ENCODE measurements at places on chromosomes 6 and 20.
A peak's percentile ranks its signal among the peaks of the same experiment; 100 is the strongest.

DNA sequence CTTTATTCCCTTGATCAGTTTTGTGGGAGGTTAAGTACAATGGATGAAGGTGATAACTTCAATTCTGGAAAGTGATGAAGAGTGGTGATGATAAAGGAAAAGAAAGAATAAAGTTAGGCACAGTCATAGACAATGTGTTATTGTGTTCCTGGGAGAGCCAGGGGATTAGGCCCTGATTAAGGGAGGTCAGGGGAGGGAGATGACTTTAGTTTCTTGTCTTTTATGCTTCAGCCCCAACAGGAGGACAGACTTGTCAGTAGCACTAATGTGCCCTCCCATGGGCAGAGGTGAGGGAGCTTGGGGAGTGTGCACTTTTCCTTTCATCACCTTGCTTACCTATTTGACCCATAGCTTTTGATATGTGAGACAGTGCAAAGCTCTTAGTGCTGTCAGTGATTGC is 115.7 kb downstream of the CD109 start:
- no peak for DNase-seq

DNA sequence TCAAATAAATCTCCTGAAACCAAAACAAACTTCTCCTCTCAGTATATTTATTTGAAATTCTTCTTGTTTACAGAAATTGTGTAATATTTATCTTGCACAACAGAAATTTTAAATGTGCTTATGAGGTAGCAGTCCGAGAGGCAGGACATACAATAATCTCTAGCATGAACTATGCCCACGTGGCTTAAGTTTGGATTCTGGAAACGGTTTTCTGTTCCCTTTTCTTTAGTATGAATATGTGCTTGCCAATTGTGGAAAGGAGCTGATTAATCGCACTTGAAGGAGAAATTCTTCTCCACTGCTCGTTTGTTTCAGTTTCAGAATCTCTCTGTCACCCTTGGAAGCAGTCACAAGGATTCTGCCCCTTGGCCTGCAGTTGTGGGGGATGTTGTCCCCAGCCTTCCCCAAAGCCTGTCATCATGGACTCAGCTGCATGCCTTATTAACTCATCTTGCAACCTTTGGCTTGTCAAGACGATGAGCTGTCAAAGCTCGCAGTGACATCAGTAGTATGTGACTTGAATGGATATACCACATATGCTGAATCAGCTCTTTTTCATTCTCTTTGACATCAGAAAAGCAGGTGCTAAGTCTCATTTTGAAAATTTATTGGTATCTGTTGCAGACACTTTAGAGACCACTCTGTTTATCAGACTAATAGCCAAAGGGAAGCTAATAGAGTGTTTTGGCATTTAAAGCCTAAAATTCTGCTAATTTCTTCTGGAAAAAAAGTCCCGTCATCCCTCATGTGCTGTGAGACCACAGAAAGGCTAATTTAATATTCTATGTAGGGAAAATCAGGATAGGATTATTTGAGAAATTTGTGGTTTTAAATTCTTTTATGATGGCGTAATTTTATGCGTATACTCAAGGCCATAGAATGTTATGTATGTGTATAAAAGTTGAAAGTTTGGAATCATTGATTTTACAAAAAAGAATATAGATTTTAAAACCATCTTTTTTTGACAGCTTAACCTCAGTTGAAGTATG is 186.8 kb downstream of the ARID1B start:
- peak; percentile 98 for DNase-seq

DNA sequence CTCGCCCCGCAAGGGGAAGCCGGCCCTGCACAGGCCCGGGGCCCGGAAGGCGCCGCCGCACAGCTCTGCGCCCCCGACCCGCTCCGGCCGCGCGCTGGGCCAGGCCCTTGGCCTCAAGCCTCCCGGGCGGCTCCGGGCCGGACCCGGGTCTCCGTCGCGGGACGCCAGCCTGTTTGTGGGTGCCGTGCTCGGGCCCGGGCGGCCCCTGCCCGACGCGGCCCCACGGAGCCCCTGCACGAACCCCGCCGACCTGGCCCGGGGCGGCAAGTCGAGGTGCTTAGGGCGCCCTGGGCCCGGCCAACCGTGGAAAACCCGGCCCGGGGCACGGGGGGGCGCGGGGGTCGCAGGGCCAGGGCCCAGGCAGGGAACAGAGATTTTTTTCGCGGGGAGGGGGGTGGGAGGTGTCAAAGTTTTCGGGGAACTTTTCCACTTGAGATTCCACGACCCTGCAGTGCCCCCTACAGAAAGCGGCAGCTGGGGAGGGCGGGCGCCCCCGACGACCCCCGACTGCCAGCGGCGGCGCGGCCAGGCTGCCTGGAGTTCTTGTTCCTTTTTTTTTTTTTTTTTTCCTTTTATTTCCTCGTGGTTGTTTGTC is 805 bp upstream of the STX16 start:
- no peak for DNase-seq

GRCh38 chr6:170142559-170142958 is 148.3 kb downstream of the DLL1 start:
- no peak for DNase-seq

DNA sequence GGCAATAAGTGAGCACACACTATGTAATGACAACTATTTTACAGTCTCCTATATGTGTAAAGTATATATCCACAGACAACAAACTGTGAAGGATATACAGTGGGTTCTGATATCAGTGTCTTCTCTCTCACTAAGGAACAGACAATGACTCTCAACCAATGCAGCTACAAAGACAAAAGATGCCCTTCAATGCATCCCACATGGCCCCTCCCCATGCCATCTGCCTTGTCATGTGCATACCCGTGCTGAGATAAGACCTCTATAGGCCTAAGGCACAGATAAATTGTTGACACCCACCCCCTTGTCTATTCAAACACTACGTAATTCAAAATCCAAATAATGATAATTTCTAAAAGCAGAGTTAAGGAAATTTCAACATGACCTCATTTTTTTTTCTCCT is 1123.5 kb upstream of the MAP3K7 start:
- no peak for DNase-seq

DNA sequence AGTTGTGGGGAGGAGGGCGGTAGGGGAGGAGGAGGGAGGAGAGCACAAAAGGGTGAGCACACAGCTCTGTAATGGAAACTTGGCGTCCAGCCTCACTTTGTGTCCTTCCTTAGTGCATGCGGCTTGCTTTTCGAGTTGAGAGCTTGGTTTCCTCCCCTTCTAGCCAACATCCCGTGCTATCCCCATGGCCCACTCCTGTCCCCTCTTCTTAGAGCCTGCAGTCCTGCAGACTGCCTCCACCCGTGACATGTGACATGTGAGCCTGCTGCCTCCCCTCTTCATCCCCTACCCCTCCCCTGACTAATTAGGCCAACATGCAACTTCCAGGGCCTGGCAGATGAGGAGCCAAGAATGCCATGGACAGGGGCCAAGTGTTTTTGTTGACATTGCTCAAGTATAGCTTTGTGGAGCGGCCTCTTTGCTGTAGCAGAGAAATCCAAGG is 63.2 kb downstream of the SLC24A3 start:
- DNase-seq, result no peak

DNA sequence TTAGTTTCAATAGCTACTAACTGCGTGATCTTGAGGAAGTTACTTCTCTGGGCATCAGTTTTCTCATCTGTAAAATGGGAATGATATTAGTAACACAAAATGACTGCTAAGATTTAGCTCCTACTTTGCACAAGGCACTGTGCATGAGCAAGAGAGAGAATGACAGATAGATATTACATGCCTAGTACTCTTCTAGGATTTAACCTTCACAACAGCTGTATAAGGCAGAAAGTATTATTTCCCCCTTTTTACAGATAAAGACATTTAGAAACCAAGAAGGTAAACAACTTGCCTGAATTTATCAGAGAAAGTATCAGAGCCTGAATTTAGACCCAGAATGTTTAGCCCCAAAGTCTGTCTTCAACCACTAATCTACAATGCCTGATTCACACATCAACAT is 281.6 kb downstream of the KHDC1L start:
- DNase-seq, result no peak

GRCh38 chr6:90397929-90398674 is 101.5 kb upstream of the BACH2 start:
- DNase-seq, result no peak

GRCh38 chr20:34946661-34947060 is 8.9 kb downstream of the GSS start:
- no peak for DNase-seq

GRCh38 chr6:111715321-111715720 is 109.6 kb upstream of the TRAF3IP2 start:
- DNase-seq, result no peak

- peak; percentile 29 for DNase-seq
Observed at GRCh38 chr6:14216946-14217684, 99.5 kb downstream of the CD83 start.

DNA sequence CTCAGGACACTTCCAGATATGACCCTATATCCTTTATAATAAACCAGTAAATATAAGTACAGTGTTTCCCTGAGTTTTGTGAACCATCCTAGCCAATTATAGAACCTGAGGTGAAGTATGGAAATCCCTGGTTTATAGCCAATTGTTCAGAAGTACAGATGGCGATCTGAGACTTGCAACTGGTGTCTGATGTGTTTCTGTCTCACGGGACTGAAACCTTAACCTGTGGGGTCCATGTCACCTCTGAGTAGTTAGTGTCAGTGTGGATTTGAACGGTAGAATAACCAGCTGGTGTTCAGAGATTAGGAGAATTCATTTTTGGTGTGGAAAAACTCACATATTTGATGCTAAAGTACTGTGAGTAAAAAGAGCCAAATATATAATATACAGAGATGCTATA is 606.6 kb downstream of the MAFB start:
- DNase-seq, result no peak

Measured in inflammatory macrophage treated with lipopolysaccharide for 1 hour (primary cell).